ENCODE measurements at places on chromosomes 4 and X.

GRCh38 chr4:30860978-30861377 is 140.8 kb downstream of the PCDH7 start:
- DNase-seq = no peak

GRCh38 chr4:112184438-112184837 is 39.2 kb downstream of the FAM241A start:
- DNase-seq = no peak

- DNase-seq = peak; percentile 50
Observed at GRCh38 chr4:165207016-165207430, 338 bp upstream of the KLHL2 start.

DNA sequence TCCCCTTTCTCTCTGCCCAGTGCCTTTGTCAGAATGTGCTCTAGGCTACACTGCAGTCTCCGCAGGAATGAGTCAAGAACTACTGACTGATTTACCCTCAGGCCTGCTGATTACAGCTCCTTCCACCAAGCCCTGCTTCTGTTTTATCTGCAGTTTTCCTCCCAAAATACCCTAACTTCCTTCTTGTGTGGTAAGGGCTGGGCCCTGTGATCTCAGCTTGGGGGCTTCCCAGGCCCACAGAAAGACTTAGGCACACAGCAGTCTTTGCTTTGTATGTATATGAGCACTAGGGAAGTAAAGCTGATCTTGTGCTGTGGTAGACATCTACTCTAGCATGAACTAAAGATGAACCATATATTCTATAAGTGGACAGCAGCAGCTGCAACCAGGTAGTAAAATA is 18.8 kb downstream of the PAK3 start:
- no peak for DNase-seq

All from NCI-H1694 treated with DMSO at 0.1 percent for 48 hours (cell line).